ENCODE measurements at places on chromosomes 5 and 9.

- DNase-seq: no peak
These were observed 8.6 kb downstream of the SUSD1 start for GRCh38 chr9:112166176-112167140.

DNA sequence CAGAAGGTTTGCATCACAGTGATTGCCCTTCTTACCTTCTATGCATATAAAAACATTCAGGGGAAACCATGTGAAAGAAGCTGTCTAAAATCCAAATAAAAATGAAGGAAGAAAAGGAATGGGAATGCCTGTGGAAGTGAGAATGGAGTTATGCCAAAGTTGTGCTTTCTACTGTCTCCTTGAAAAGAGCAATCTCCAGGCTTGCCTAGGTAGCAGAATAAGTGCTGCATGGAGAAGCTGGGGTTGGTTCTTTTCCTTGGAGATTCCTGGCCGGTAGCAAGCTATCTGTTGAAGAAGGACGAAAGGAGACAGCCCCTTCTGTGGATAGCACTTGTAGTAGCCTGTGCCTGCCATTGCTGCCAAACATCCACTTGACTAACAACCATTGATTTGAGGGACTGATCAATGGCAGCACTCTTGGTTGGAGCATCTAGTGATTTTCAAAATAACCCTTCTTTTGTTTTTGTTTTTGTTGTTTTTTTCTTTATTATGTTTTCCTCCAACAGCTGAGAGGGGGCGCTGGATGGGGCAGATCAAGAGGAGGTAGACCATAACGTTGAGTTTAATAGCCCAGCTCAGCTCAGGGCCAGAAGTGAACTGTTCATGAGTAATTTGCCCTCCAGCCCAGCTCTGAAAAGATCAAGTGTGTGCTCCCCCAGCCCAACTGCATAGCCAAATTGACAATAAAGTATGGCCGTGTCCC, 1.6 kb downstream of the PLCXD3 start:
- DNase-seq: no peak

GRCh38 chr9:122229485-122229837, 704 bp upstream of the LHX6 start:
- DNase-seq: no peak

GRCh38 chr5:171342362-171343111, 33.5 kb downstream of the TLX3 start:
- no peak for DNase-seq

DNA sequence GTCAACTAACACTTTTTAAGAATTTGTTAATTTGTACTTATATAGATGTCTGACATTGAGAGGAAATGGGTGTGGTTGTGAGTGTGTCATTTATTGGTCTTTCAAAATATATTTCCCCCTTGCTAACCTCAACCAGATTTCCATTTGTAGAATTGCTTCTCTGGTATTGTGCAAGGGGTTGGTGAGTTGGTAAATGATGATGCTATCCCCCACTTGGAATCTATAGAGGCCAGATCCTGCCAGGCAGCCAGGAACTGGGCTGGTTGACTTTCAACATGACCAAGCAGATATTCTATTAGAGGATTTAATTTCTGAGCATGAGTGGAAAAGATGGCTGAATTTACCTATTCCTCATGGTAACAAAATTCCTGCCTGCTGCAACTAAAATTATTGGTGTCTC, 306.6 kb upstream of the KIF2A start:
- no peak for DNase-seq

DNA sequence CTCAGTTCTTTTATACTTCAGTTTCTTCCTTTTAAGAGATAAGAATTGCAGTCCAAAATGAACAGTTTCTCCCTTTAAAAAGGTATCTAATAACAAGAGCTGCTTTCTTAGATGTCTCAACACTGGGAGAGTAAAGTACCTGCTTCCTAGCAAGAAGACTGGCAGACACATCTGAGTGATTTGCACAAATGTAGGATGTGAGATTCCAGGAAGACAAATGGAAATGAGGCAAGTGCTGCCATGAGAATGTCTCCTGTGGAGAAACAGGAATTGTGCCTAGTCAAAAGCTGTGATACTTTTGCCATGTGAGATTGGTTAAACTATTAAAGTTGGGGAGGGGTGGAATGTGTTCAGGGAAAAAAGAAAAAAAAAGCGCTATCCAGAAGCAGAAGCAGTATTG, 159.1 kb downstream of the HTR1A start:
- no peak for DNase-seq

- no peak for DNase-seq
These were observed 308.8 kb upstream of the ADAMTS16 start for GRCh38 chr5:4831325-4831724.

GRCh38 chr5:144273232-144274027, 102.8 kb downstream of the KCTD16 start:
- DNase-seq: no peak

DNA sequence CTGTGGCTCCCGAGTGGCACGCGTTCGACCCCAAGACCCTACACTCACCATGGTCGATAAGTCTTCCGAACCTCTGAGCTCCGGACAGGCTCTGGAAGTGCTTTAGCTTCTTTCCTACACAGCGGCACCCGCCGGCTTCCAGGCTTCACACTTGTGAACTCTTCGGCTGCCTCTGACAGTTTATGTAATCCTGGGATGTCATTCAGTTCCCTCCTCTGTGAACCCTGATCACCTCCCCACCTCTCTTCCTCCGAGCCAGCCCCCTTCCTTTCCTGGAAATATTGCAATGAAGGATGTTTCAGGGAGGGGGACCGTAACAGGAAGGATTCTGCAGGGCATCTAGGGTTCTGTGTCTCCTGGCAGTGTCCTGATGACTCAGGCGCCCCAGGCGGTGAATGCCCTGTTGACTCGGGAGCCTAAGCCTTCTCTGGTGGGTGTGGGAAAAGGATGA, at the start of gene CD14:
TSS of gene CD14 (minus strand) at position 155 of the 451 bp plus-strand sequence. CDS start at position 51, 104 bp downstream.
- DNase-seq: no peak

DNA sequence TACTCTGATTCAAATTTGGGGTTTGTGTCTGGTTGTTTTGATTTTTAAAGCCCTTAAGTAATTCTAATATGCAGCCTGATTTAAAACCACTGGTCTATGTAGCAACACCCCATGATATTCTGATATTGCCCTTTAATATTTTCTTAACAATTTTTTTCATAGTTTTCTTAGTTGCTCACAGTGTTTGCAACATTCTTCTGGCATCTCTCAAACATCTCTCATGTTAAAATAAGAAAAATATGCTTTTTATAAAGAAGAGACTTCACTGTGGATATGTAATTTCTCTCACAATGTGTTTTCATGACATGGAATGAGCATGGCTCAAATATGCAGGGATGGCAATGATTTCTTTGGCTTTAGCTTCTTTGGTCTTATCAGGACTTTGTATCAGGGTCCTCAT, 183.7 kb downstream of the TAF11L14 start:
- no peak for DNase-seq

- DNase-seq: peak; percentile 81
These were observed at the start of gene NTRK2 for GRCh38 chr9:84669288-84670137. NTRK2 (plus strand) TSS chr9:84669729; CDS start chr9:84670749, 1,020 bp downstream.

- DNase-seq: no peak
These were observed 148.2 kb downstream of the CAAP1 start for GRCh38 chr9:26744191-26744965.

- DNase-seq: no peak
These were observed 88.2 kb upstream of the OSMR start for GRCh38 chr5:38757451-38758245.

DNA sequence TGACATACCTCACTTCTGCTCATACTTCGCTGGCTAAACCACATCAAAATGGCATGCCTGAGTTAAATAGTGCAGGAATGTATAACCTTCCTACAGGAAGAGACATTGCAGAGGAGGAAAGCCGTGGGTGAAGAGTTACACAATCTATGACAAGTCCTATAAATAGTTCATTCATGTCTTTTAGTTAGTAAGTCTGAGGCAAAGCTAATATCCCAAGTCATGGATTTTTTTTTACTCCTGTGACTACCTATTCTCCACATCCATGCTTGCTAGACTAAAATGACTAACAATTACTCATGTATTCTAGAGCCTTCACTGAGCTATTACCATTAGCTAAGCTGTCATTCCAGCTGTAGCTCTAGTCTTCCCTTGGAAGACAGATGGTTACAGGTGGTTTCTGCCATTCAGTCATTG, 391.3 kb downstream of the NR2F1-AS1 start:
- no peak for DNase-seq

- no peak for DNase-seq
These were observed 801.2 kb downstream of the MAT2B start for GRCh38 chr5:164306662-164307061.

GRCh38 chr5:88203981-88204750, 64.5 kb downstream of the TMEM161B start:
- DNase-seq: peak; percentile 4

DNA sequence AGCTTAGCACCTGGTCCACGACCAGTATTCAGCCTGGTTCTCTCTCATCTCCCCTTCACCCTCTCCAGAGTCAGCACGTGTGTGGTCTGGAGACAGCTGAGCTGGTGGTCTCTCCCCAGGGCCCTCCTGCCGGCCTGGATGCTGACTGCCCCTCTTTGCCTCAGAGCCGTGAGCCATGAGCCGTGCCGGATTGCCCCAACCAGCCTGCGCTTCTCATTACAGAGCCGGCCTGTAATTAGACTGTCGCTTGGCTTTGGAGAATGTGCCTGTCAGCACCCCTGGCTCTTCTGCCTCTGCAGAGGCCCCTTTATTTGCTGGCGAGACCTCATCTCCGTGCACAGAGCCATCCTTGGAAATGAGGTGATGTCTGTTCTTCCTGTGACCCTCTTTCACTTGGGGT, 118.7 kb upstream of the BOD1 start:
- DNase-seq: no peak

- no peak for DNase-seq
These were observed 550.6 kb upstream of the CLINT1 start for GRCh38 chr5:158409507-158409906.

DNA sequence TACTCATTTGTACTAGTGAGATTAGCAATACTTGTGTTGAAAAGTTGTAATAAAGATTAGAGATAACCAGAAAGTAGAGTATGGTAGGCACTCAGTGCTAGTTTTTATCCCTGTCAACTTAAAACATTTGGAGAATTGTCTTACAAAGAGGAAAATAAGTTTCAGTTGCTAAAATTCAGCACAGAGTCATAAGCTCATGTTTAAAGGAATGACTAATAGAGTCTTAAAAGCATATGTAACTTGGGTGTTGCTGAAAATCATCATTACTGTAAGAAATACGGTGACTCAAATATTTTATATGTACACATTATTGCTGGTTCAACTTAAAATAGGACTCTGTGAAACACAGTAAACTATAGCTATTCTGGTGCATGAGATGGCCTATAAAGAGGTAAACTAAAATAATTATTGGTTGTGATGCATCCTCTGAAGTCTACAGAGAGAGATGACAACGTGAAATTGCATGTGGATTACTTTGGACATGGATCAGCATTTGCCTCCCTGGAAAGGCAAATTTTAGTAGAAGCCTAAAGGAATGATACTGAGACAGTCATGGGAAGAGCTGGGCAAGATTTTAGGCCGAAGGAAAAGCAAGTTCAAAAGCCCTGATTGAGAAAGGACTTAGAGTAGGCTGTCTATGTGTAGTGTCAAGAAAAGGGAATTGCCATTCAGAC, 34.6 kb downstream of the SGCD start:
- no peak for DNase-seq

GRCh38 chr9:7979611-7980010, 180.0 kb upstream of the DMAC1 start:
- no peak for DNase-seq

DNA sequence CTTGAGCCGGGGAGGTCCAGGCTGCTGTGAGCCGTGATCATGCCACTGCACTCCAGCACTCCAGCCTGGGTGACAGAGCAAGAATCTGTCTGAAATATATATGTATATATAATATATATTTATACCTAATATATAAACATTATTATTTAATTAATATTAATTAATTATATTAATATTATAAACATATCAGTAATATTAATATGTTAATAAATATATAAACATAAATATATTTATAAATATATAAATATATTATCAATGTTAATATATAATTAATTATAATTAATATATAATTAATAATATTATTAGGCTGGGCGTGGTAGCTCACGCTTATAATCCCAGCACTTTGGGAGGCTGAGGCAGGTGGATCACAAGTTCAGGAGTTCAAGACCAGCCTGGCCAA, 41.1 kb downstream of the F2R start:
- no peak for DNase-seq

DNA sequence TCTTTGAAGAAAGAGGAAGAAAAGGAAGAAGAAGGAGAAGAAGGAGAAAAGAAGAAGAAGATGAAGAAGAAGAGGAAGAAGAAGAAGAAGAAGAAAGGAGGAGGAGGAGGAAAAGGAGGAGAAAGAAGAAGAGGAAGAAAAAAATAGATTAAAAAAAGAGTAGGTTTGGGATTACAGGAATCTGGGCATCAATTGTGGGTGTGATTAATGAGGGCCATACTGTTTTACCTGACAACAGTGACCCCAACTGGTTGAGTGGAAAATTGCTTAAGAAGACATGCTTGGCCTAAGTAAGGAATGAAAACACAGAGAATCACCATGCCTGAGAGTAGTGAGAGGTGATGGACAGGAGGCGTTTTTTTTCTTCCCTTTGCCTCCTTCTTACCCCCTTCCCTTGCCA, 114.6 kb downstream of the FAM170A start:
- no peak for DNase-seq

GRCh38 chr9:78301466-78301865, 4.5 kb downstream of the PSAT1 start:
- no peak for DNase-seq

- no peak for DNase-seq
These were observed 77.8 kb upstream of the RAPGEF1 start for GRCh38 chr9:131817627-131818026.

GRCh38 chr5:57929271-57929670, 446.7 kb upstream of the ACTBL2 start:
- DNase-seq: no peak

GRCh38 chr5:134371834-134372340, 518 bp downstream of the UBE2B start:
- DNase-seq: no peak

DNA sequence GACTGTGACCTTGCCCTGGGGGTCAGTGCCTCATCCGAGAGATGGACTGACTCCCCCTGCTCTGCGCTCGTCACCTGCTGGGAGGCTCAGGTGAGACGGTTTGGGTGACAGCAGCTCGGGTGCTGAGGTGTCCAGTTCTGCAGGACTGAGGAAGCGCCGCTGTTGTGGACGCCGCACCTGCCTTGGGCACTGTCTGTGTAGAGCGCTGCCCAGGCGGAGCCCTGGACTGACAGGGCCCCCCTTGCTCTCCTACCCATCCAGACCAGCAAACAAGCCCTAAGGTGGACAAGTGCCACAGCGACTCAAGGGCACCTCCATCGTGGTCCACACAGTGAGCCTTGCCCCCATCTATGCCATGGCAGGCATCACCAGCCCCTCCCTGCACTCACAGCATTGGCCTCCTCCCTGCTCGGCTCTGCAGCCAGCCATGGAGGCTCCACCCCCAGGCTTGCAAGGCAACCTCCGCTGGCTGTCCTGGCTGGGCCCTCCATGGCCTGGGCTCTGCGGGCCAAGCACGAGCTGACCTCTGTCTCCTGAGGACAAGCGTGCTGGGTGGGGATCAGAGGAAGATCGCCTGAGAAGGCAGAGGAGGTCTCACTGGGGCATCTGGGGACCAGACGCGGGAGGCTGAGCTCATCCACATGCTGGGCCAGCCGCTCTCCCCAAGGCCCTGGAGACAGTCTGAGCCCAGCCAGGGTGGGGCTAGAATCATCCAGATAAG, 87.1 kb upstream of the COL5A1 start:
- DNase-seq: no peak

All from hippocampal formation (tissue), 2 donors.